ENCODE measurements at places on chromosomes 4 and X.

- H3K27ac ChIP-seq, result no peak overlapping the region
- no peaks in the 10 kb centered on the region for H3K36me3 ChIP-seq
- no peaks in the 10 kb centered on the region for H3K4me1 ChIP-seq
- no peaks in the 10 kb centered on the region for H3K27me3 ChIP-seq
- H3K4me3 ChIP-seq, result no peak overlapping the region
Observed at GRCh38 chrX:130857207-130857606, 45.8 kb downstream of the ENOX2 start.

DNA sequence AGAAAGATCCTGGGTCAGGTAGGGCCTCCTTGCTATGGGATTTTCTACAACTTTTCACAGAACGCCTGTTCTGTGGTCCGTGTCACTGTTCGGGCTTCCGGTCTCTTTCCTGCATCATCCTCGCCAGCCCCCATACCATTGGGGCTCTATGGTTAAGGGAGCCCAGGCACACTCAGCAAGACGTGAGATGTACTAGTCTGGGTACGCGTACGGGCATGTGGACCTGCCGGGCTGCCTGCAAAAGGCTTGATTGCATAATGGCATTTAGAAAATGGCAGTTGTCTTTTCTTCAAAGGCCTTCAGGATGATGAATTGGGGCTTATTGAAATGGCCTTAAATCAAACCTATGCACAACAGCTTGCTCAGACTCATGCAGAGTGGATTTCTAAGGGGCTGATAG is 86.7 kb downstream of the CNGA2 start:
- no peak for DNase-seq
- no peaks in the 10 kb centered on the region for H3K4me1 ChIP-seq
- no peak overlapping the region for H3K27ac ChIP-seq
- H3K27me3 ChIP-seq, result no peaks in the 10 kb centered on the region

DNA sequence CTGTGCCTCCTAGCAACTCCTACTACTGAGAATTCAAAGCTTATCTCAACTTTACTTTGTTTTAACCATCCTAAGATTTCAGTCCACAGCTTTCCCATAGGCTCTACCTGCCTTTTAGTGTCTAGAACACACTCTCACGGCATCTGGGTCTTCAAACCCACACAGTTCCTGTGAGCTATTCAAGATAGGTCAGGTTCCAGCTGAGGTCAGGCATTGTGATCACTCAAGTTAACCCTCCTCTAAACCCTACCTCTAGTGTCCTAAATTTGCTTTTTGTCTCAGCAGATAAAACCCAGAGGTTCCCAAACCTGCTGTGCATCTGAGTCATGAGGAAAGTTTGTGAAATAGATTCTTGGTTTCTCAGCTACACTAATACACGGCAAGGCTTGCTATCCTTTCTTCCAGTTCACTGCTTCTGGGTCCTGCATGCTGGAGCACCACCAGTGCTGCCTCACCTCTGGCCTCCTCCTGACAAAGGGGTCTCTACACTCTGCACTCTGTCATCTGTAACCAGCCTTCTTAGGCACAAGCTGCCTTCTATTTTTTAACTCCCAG is 324.6 kb upstream of the MAGEB2 start:
- no peak overlapping the region for H3K4me3 ChIP-seq
- no peak for DNase-seq
- no peaks in the 10 kb centered on the region for H3K27me3 ChIP-seq
- H3K27ac ChIP-seq, result no peak overlapping the region
- H3K4me1 ChIP-seq, result no peaks in the 10 kb centered on the region

DNA sequence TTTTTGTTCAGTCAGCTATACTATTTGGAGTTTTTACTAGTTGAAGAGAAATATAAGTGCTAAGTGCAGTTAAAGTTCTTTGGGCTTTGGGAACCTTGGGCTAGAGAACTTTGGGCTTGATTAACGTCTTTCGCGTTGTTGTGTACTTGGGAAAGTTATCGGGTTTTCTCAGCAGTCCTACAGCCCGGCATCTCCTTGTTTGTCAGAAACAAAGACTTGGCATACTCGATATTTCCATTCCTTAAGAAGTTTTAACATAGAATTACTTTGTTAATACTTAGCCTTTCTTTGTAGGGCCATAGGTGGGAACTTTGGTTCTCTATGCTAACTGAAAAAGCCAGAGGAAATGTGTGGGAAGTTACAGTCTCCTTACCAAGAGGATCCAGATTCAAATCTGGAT is 28.7 kb downstream of the RAPGEF2 start:
- peaks cover 12% of the 10 kb centered on the region for H3K4me1 ChIP-seq
- H3K4me3 ChIP-seq, result no peak overlapping the region
- H3K27me3 ChIP-seq, result no peaks in the 10 kb centered on the region
- H3K36me3 ChIP-seq, result no peaks in the 10 kb centered on the region

- no peak overlapping the region for H3K4me3 ChIP-seq
- no peaks in the 10 kb centered on the region for H3K27me3 ChIP-seq
- no peak overlapping the region for H3K27ac ChIP-seq
- no peak for DNase-seq
Observed at GRCh38 chr4:11004818-11005217, 320.2 kb upstream of the CLNK start.

GRCh38 chr4:2785613-2786012 is 7.3 kb upstream of the SH3BP2 start:
- H3K27ac ChIP-seq, result no peak overlapping the region
- no peak for DNase-seq
- H3K36me3 ChIP-seq, result no peaks in the 10 kb centered on the region
- H3K4me1 ChIP-seq, result peaks cover 5% of the 10 kb centered on the region
